Fibroblast of skin of back (primary cell): ENCODE measurements at places on chromosomes 13 and 19.

GRCh38 chr13:99000137-99000536 lies 22.3 kb upstream of the DOCK9 start:
- DNase-seq = no peak

DNA sequence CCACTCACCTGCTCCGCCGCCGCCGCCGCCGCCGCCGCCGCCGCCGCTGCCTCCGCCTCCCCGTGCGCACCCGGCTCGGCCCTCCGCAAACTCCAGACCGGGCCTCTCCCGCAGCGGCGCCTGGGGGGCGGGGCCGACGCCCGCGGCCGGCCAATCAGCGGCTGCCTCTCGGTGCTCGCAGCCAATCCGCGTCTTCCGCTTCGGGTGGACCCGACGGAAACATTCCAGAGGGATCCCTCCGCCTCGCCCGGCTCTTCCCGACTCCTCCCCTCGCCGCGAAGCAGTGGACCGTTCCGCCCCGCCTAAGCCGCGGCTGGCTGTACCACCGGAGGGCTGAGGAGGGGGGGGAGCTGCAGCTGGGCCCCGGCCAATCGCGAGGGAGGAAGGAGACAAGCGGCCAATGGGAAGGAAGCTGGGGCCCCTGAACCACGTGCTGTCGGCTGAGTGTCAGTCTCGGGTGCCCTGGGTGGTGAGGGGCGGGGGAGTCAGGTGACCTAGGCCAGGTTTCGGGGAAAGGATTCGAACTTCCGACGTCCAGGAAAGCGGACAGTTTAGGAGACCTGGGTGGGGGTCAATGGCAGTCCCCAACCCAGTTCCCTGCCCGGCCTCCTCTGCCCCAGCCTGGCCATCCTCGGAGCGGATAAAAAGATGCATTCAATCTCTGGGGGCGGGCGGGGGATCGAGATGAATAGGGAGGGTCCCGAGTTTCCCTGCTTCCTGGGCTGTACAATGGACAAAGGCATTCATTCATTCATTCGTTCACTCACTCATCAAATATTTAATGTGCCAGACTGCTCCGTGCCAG lies at the start of gene GIPC1:
Gene GIPC1 (minus strand): TSS at position 99 of the 805 bp plus-strand sequence. CDS start 13,151 bp downstream, outside the sequence.
- peak; percentile 99 for DNase-seq

DNA sequence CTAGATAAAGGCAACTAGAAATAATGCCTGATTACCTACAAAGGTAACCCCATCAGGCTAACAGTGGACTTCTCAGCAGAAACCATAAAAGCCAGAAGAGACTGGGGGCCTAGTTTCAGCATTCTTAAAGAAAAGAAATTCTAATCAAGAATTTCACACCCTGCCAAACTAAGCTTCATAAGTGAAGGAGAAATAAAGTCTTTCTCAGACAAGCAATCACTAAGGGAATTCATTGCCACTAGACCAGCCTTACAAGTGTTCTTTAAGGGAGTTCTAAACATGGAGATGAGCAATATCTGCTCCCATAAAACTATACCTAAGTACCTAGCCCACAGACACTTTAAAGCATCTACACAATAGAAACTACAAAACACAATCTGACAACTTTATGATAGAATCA lies 823.5 kb downstream of the PCDH17 start:
- DNase-seq = no peak

- peak; percentile 26 for DNase-seq
Observed at GRCh38 chr13:78604782-78605611, 1.6 kb upstream of the POU4F1 start.

DNA sequence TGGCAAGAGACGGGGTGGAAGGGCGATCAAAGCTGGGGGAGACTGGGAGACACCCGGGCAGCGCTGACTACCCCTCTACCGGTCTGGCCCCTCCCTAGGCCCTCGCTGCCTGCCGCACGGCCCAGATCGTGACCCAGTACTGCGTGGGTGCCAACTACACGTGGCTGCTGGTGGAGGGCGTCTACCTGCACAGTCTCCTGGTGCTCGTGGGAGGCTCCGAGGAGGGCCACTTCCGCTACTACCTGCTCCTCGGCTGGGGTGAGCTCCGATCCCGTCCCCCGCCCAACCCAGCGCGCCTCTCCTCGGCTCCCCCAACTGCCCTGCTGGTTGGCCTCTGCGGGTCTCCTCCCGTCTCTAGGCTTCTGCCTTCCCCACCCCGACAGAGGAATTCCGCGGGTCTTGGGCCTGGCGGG lies 8.8 kb downstream of the GIPR start:
- no peak for DNase-seq

GRCh38 chr13:106212386-106213010 lies 323.0 kb downstream of the EFNB2 start:
- peak; percentile 32 for DNase-seq

DNA sequence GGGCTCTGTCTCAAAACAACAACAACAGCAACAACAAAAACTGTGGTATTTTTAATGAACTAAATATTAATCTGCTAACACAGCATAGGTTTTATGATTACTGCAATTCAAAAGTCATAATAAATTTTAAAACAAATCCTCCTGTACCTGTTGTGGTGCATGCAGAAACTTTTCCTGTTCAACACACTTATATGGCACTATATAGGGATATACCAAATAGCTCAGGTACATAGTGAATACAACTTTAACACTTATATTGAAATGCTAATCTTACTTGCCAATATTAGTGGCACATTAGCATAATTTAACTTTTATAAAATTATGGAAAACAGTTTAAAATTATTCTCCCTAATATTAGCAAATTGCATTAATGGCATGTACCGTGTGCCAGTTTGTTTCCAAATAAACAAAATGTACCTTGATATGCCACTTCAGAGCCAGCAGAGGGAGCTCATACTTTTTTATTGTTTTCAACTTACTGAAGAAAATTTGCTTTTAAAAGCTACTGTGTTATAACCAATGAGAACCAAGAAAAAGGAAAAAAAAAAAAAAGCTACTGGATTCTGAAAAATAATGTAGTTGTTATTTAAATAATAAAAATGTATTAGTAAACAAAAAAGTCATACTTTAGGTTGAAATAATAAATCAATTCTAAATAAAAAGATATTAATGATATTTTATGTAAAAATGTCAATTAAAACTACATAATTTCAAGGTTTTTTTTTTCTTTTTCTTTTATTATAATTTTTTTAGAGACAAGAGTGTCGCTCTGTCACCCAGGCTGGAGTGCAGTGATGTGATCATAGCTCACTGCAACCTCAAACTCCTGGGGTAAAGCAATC lies 18.0 kb upstream of the RBM26 start:
- peak; percentile 49 for DNase-seq

DNA sequence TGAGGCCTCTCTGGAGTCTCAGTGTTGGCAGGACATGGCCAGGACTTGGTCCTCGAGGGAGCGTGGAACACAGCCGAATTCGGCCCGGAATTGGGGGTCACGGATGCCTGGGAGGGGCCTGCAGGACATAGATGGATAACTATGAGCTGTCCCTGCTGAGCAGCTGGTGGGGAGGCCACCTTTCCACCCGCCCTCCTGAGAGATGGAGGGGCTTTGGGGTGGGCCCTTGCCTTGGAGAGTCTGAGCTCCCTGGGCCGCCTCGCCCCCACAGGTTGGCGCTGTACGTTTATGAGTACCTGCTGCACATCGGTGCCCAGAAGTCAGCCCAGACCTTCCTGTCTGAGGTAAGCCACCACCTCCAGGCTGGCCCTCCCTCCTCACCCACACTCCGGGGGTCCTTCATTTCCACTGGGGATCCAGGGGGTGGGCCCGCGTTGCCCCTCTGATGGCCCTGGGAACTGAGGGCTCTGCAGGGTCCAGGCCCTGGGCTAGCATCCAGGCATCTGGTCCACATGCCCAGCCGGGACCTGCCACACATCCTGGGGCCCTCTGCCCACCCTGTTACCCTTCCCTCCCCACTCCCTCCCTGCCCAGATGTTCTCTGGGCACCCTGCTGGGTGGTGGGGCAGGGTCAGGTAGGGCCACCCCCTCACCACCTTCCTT lies 8.0 kb downstream of the SSBP4 start:
- DNase-seq = no peak

GRCh38 chr13:22017226-22017625 lies 346.4 kb downstream of the FGF9 start:
- no peak for DNase-seq

DNA sequence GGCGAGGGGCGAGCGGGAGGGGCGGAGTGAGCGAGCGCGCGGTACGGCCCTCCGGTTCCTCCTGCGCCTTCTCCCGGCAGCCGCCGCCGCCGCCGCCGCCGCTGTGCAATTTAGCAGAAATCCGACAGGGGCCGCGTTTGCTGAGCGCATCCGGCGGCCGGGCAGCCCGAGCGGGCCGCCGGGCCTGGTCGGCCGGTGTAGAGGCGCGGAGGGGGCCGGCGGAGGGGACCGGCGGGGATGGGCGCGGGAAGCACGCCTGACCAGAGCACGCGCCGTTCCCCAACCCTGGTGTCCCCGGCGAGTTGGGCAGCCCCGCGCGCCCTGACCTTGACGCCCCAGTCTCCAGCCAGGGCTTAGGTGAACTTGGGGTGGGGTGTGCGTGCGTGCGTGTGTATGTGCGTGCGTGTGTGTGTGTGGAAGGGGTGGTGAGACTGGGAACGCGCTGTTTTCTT lies 144.5 kb upstream of the ZNF536 start:
- DNase-seq = peak; percentile 71

- DNase-seq = no peak
Observed at GRCh38 chr19:46821512-46822409, 28.9 kb downstream of the AP2S1 start.

DNA sequence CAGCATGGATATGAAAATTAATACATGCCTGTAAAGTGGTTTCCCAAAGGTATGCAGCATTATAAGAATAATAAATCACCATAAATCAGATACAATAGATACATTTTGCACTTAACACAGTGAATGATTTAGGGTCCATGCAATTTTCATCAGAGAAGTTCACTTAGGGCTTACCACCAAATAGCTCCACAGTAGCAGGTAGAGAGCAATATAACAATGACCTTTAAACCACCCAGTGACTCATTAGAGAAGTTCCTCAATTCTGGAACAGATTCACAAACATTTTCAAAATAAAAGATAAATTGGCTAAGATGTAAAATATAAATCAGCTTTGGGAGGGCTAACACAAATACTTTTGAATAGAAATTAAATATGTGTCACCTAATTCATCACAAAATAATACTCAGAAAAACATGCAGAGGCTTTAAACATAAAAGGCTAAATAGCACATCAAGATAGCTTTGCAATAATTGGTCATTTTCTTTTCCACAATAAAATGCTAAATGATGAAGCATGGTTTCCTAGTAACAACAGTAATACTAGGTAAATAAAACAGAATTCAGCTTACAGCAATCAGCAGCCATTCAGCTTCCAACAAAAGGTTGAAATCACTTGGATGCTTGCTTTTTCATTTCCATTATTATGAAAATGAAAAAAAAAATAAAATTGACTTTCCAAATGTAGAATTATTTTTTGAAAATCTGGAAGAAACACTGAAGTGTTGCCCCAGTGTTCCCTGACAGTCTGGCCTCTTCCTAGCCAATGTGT lies 84.3 kb upstream of the NBEA start:
- no peak for DNase-seq

DNA sequence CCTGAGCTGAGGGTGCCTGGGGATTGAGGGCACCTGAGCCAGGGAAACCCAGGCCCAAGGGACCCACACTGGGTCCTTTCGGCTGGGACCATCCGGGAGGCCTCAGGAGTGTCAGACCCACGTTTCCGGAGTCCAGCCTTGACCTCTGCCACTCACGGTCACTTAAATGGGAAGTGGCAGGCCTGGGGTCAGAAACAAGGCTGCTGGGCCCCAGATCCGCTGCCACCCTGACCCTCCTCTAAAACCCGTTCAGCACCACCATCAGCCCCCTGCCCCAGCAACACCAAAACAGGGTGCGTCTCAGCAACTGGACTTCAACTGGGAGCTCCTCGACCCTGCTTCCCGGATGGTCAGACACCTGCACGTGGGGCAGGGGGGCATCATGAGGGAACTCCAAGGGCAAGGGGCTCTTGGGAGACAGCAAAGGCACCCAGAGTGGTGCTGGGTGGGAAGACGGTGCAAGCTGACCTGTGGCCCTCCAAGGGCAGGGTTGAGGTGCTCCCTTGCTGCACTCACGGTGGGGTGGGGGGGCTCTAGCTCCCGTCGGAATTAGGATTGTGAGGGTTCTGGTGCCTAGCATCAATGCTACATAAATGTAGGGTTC lies 1.2 kb upstream of the PLPP2 start:
- no peak for DNase-seq

DNA sequence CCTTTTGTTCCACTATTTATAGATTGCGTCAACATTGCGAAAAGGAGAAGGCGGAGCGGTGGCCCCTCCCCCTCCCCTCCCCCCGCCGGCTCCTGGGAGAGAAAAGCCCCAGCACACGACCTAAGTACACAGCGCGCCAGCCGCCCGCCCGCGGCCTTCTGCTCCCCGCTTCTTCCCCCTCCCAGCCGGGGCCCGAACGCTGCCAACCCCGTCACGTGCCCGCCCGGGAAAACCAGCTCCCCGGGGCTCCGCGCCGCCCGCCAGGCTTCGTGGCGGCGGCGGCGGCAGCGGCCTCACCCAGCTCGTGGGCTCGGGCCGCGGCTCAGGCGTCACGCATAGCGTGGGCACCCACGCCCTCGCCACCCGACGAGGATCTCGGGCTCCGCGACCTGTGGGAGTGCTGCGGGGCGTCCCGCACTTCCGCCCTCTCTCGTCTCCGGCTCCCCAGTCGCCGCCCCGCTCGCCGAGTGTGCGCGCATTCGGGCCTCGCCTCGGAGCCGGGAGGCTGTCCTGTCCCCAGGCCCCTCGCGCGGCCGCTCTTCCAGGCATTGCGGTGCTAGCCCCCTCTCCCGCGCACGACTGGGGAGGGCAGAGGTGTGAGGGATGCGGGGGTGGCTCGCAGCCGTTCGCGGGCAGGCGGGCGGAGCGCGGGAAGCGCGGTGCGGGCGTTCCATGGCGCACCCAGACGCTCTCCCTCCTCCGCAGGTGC lies 110.5 kb downstream of the KCNRG start:
- DNase-seq = peak; percentile 82

DNA sequence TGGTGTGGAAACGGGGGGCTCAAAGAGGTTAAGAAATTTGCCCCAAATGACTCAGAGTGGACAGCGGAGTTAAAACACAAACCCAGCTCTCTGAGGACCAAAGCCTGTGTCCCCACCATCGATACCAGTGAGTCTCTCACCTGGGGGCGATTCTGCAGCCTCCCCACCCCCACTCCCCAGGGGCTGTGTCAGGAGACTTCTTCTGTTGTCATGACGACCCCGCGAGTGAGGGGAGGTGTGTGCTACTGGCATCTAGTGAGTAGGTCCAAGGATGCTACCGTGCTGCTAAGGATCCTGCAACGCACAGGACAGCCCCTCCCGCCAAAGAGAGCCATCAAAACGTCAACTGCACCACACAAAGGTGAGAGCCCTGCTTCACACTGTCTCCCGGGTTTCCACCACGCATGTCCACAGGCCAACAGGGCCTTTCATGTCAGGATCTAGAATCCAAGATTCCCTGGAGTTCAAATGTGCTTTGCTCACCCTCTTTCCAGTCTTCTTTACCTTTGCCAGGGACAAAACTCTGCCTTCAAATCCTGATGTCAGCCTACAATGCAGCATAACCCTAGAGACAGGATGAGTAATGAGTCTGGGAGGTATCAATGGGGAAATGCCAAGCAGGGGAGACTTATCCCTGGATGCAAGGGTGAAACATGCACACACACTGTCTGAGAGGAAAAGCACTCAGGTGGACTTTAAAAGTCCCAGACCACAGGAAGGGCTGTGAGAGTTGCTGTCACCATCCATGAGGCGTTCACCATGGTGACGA lies 3.9 kb downstream of the RANBP3 start:
- no peak for DNase-seq
